ENCODE measurements at places on chromosomes 2 and 18. TPM values are rescaled to one million over a fixed set of nuclear protein-coding genes. Genes with fewer than 3 reads are reported as not detected.

- H3K27ac ChIP-seq = no peak overlapping the region
- H3K4me1 ChIP-seq = peaks cover 74% of the 10 kb centered on the region
- H3K27me3 ChIP-seq = no peaks in the 10 kb centered on the region
- H3K36me3 ChIP-seq = peaks cover 35% of the 10 kb centered on the region
- H3K4me3 ChIP-seq = no peak overlapping the region
- no peak for DNase-seq
These were observed 9.9 kb downstream of the NFE2L2 start for GRCh38 chr2:177254433-177255226.

DNA sequence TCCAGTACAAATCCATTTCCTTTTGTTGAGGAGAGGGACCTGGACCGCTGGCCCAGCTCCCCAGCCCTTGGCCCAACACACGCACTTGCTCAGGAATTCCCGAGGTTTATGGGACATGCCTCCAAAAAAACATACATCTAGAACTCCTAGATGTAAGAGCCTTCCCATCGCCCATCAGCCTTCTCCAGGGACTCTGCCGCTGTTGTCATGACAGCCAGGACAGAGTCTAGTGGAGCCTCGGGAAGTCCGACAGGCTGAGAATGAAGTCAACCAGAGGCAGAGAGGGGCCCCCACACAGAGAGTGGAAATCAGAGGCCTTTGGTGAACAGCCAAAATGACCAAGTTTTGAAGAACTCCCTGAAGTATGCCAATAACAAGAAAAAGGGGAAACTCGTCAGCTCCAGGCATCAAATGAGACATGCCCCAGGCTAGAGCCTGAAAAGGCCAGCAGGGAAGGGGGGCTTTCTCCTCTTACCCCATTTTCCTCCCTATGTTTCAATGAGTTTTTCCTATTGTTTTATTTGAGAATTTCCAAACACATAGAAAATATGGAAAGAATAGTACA lies 43.2 kb upstream of the CAB39 start:
- H3K27me3 ChIP-seq = no peaks in the 10 kb centered on the region
- H3K4me1 ChIP-seq = peaks cover 49% of the 10 kb centered on the region
- H3K27ac ChIP-seq = no peak overlapping the region
- no peak for DNase-seq

RANBP2 gene
- total RNA-seq = 186 TPM

CXCR2 gene
- not detected for total RNA-seq

GRCh38 chr18:45619826-45620201 lies 4.5 kb downstream of the SLC14A2 start:
- no peaks in the 10 kb centered on the region for H3K4me1 ChIP-seq
- H3K27ac ChIP-seq = no peak overlapping the region
- no peak for DNase-seq
- H3K36me3 ChIP-seq = no peaks in the 10 kb centered on the region
- H3K4me3 ChIP-seq = no peak overlapping the region

RPRM gene
- total RNA-seq = not detected

DNA sequence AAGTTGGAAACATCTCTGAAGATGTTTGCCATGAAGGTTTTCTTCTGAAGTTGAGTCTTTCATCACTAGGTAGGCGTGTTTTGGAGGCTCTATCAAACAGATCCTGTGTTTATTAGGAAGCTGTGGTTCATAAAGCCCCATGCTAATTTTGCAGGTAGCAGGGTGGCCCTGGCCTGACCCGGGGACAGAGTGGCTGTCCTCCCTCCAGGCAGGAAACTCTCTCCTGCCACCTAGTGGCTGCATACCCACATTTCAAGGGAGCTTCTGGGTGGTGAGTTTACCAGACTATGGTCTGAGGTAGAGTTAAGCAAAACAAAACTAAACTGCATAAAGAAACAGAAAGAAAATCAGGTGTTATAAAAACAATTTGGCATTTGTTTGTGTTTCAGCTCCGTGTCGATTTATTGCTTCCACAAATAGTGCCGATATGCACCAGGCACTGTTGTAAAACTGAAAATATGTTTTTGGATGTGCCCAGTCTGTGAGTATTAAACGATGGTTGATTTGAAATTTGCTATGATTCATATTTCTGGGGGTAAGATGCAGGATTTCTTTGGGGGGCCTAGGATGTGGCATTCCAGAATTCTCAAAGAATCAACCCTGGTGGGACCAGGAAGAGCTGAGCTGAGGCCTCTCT lies 26.0 kb upstream of the IL37 start:
- no peaks in the 10 kb centered on the region for H3K36me3 ChIP-seq
- no peaks in the 10 kb centered on the region for H3K27me3 ChIP-seq
- no peak overlapping the region for H3K27ac ChIP-seq
- no peak overlapping the region for H3K4me3 ChIP-seq
- peak; percentile 61 for DNase-seq

DNA sequence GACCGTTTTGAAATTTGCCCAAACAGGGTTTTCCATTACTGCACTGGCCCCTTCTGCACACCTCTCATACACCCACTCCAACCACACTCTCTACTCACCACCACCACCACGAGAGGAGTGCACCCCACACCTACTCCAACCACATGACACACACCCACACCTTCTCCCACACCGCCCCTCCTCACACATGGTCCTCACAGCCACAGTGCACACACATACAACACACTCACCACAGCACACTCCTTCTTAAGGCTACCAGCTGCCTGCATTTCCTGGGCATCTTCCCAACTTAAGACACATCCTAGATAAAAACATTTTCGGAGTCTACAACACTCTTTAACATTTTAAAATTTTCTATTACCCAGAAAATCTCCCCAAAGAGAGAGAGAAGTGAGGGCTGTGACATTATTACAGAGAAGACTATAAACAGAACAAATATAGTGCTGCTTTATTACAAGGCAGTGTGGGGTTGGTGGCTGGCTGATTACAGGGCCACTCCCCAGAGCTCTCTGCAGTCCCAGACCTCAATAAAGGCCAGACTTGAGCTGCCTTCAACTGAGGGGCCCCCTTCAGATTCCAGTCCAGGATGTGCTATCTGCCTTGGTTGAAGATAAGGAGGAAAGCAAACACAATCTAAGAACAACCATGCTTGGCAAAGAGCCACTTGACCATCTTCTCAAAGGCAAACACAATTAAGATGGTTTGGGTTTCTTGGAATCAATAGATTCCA lies 36.1 kb downstream of the NHEJ1 start:
- no peak for DNase-seq
- no peak overlapping the region for H3K4me3 ChIP-seq
- H3K4me1 ChIP-seq = peaks cover 7% of the 10 kb centered on the region
- H3K27ac ChIP-seq = no peak overlapping the region
- no peaks in the 10 kb centered on the region for H3K27me3 ChIP-seq

GRCh38 chr2:98959810-98960507 lies 23.9 kb upstream of the CRACDL start:
- no peaks in the 10 kb centered on the region for H3K27me3 ChIP-seq
- H3K4me1 ChIP-seq = no peaks in the 10 kb centered on the region
- DNase-seq = no peak
- no peaks in the 10 kb centered on the region for H3K36me3 ChIP-seq
- no peak overlapping the region for H3K4me3 ChIP-seq

GALNT3 gene
- total RNA-seq = 3.3 TPM

TXNDC9 gene
- 8.3 TPM for total RNA-seq

DNA sequence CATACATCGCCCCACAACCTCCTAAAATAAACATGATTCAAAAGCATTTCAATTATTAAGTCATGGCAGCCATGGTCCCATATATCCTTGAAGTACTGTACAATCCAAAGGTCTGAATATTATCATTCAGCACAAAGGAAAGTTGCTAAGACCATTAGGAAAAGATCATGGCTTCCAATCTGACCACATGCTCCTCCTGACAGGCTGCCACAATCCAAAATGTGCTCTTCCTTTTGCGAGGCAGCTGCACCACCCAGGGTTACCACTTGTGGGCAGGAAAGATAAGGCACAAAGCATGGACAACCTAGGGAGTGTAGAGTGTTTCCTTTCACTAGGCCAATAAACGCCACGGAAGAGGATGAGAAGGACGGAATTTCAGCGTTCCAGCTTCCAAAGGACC lies 5.4 kb downstream of the BOLA3 start:
- H3K27ac ChIP-seq = no peak overlapping the region
- no peak for DNase-seq
- peaks cover 27% of the 10 kb centered on the region for H3K36me3 ChIP-seq
- H3K27me3 ChIP-seq = no peaks in the 10 kb centered on the region
- H3K4me1 ChIP-seq = peaks cover 13% of the 10 kb centered on the region
- H3K4me3 ChIP-seq = no peak overlapping the region

DNA sequence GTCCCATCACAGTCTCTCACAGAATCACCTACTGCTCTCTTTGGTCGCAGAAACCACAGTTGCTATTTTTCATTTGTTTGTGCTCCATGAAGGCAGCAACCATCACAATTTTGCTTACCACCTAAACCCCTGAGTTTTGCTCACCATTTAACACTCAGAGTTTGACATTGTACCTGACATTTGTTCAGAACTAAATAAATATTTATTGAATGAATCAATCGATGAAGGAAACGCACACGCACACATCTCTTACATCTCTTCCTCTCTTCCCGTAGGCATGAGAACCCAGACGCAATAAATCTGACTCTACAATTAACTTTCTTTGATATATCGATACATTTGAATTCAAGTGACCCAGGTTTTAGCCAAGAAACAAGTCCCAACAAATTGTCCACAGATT lies 105.5 kb upstream of the RNF152 start:
- no peak for DNase-seq
- H3K27me3 ChIP-seq = no peaks in the 10 kb centered on the region
- no peaks in the 10 kb centered on the region for H3K36me3 ChIP-seq
- no peak overlapping the region for H3K27ac ChIP-seq
- no peak overlapping the region for H3K4me3 ChIP-seq
- no peaks in the 10 kb centered on the region for H3K4me1 ChIP-seq

DNA sequence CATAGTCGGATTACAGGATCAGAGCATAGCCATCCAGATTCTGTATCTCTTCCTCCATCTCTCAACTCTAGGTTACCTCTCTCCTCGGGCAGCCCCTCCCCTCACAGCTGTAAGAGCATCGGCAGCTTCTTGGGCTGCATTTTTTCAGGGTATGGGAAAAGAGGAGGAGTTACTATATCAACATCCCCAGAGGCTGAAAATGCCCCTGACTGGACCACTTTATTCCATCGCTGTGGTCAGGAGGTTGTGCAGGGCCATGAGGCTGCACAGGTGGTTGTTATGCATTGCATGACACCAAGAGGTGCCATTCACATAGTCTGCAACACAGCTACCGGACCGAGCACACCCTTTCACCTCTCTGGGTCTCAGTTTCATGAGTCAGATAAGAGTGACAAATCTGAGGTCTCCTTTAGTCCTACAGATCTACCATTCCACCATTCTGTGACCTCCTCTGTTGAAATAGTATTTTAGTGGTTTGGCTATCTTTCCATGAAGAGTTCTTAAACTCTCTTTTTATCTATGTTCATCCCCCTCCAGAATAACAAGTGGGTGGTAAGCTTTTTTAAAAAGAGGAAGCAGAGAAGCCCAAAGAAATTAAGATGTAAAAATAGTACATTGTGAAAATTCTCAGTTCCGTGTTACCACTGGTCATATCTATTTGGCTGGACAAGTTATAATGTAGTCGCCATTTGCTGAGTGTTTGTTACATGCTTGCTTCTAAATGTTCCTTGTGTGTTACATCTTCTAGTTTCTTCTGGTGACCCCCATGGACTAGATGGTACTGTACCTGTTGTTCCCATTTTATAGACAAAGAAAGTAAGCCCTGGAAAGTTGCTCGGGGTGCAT lies 56.6 kb upstream of the SLC1A4 start:
- H3K4me1 ChIP-seq = no peaks in the 10 kb centered on the region
- no peak overlapping the region for H3K27ac ChIP-seq

DNA sequence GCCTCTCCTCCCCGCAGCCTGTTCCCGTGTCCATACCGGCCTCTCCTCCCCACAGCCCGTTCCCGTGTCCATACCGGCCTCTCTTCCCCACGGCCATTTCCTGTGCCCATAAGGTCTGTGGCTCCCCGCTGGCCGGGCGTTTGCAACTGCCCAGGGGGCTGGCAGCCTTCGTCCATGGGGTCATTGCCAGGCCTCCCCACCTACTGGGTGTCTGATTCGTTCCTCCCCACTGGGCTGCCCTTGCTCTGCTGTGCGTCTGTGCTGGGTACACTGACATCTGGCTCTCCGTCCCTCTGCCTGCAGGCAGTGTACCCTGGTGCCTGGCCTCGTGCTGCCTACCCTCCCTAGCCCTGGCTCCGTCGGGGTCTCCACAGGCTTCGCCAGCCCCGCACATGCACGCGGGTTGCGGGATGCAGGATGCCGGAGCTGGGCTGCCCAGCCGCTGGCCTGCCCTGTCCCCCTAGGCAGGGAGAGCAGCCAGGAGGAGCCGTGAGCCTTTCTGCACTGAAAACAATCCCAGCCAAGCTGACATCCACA lies 67.8 kb downstream of the NFATC1 start:
- no peak for DNase-seq
- no peaks in the 10 kb centered on the region for H3K27me3 ChIP-seq
- H3K36me3 ChIP-seq = peaks cover 68% of the 10 kb centered on the region

GRCh38 chr2:62897187-62897827 lies 153.3 kb upstream of the OTX1 start:
- no peak overlapping the region for H3K4me3 ChIP-seq
- H3K4me1 ChIP-seq = no peaks in the 10 kb centered on the region
- no peaks in the 10 kb centered on the region for H3K27me3 ChIP-seq

DNA sequence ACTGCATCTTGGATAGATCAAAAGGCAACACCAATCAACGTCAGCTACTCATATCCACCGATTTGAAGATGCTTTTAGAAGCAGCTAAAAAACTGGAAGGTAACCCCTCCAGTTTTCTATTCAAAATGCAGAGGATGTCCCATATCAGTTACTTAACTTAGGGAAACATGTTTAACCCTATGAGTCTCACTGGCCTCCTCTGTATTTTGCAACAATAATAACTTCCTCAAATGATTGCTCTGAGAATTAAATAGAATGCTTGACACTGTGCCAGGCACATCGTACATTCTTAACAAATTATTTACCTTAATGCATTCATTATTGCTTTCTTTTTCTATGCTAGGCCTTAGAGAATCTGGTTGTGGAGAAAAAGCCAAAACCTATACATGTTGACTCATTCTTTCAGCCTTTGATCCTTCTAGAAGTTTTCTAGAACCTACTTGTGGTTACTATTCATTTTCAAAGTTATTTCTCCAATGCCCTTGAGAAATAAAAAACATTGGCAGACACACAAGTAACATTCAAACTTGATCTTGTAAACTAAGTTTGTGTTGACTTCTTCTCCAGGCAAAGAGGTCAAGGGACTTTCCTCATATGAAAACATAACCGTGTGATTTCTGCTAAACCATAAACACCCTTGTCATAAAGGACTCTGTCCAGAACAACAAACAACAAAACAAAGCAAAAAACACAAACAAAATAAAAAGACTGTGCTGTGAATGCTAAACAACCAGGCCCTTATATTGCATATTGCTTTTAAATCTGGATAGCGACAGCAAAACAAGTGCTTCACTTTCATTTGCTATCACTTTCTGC lies 4.6 kb downstream of the DOCK10 start:
- H3K27me3 ChIP-seq = no peaks in the 10 kb centered on the region
- H3K27ac ChIP-seq = no peak overlapping the region
- peaks cover 30% of the 10 kb centered on the region for H3K4me1 ChIP-seq

PKP4 gene
- total RNA-seq = 14.6 TPM

- H3K36me3 ChIP-seq = no peaks in the 10 kb centered on the region
- no peak overlapping the region for H3K27ac ChIP-seq
- no peaks in the 10 kb centered on the region for H3K4me1 ChIP-seq
These were observed 193.7 kb downstream of the TRIB2 start for GRCh38 chr2:12910431-12910830.

SOX11 gene
- not detected for total RNA-seq

GRCh38 chr2:112021290-112021689 lies 33.8 kb upstream of the TMEM87B start:
- no peak overlapping the region for H3K27ac ChIP-seq
- DNase-seq = no peak
- no peaks in the 10 kb centered on the region for H3K36me3 ChIP-seq
- no peaks in the 10 kb centered on the region for H3K27me3 ChIP-seq
- H3K4me3 ChIP-seq = no peak overlapping the region

Measured in CD4-positive, alpha-beta T cell (primary cell).